Stimulated activated CD4-positive, alpha-beta T cell treated with anti-CD3 and anti-CD28 coated beads, Interleukin-1b, Interleukin-23, amount 100 ng/mL, for 4 hours (primary cell): ENCODE measurements at places on chromosomes 12 and 14.

GRCh38 chr12:128313931-128314330 lies 47.0 kb downstream of the TMEM132C start:
- DNase-seq, result no peak

- no peak for DNase-seq
These were observed 37.1 kb upstream of the LTBP2 start for GRCh38 chr14:74649167-74649566.

DNA sequence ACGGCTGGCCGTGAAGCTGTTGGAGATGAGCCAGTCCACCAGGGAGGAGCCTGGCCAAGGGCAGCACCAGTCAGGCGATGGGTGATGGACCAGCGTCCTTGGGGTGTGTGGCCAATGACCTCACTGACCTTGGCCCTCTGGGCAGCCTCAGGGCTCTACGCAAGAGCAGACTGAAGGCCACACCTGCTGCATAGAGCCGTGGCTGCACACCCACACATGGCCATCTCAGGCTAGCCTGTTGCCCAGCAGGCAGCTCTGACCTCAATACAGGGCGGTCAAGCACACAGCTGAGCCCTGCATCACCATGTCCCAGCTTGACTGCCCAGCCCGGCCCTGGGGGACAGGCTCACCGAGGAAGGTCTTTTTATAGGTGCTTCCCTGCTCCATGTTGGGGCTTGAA lies 19.2 kb downstream of the PLEK2 start:
- DNase-seq, result no peak

DNA sequence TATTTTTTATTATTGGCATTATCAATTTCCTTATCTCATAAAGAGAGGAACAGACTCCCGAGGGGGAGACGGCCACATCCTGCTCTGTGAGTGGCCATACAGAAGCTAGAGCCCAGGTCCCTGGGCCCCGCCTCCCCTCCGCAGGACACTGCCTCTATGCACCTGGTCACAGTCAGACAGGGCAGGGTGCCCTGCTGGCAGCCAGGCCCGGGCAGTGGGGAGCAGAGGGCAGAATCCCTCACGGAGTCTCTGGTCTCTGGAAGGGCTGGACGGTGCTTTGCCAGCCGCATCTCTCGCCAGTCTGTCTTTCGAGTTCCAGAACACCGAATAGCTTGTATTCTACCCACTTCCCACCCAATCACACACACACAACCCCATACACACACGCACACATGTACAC lies 16.4 kb upstream of the CACNA2D4 start:
- no peak for DNase-seq

- no peak for DNase-seq
These were observed 87.8 kb downstream of the RIC8B start for GRCh38 chr12:106861984-106862916.

- no peak for DNase-seq
These were observed 101.2 kb upstream of the SLC16A7 start for GRCh38 chr12:59494617-59495016.

GRCh38 chr14:68020999-68021663 lies 201.6 kb downstream of the RAD51B start:
- DNase-seq, result no peak

DNA sequence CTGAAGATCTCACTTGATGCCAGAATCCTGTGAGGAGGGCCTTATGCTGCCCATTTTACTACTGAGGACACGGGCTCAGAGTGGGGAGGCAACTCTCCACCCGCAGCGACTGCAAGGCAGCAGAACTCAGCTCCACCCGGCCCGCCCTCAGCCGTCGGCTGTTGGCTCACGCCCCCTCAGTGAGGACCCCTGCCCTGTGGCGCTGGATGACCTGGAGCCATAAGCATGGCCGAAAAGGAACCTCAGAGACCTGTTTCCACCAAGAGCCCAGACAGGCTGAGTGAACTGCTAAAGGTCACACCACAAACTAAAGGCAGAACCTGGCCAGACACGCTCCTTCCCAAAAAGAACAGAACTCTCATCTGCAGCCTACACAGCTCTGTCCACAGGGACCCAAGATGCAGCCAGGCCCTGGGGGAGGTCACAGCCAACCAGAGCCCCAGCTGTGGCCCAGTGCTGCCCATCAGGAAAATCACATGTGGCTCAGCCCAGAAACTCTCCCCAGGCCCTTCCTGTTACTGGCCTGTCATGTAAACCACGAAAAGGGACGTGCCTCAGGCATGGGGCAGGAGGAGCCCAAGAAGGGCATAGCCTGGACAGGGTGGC lies 32.8 kb downstream of the CCNK start:
- DNase-seq, result no peak

DNA sequence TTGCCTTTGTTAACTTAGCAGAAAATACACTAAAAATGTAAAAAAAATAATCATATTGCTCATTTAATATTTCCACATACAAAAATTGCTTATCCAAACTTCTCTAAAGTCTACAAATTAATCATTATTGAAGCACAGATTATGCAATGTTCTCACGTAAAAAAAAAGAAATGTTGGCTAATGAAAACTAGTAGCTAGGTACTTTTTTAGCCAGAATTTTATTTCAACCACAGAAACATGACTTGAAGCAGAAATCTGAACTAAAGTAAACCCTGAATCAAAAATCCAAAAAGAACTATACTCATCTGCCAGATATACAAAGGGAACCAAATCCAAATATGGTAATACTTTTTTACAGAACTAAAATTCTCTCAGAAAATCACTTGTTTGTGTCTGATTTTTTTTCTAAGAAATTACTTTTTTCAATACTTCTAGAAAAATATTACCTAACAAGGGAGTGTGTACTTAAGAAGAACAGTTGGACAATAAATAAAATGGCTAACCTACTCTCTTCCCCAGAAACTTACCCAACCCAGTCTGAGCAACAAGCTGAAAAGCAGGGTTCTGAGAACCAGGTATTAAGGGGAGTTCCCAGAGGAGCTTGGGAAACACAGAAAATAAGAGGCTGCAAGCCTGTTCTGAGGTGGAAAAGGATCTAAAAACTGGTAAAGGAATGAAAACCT lies 78.4 kb upstream of the RAP1B start:
- DNase-seq, result no peak

DNA sequence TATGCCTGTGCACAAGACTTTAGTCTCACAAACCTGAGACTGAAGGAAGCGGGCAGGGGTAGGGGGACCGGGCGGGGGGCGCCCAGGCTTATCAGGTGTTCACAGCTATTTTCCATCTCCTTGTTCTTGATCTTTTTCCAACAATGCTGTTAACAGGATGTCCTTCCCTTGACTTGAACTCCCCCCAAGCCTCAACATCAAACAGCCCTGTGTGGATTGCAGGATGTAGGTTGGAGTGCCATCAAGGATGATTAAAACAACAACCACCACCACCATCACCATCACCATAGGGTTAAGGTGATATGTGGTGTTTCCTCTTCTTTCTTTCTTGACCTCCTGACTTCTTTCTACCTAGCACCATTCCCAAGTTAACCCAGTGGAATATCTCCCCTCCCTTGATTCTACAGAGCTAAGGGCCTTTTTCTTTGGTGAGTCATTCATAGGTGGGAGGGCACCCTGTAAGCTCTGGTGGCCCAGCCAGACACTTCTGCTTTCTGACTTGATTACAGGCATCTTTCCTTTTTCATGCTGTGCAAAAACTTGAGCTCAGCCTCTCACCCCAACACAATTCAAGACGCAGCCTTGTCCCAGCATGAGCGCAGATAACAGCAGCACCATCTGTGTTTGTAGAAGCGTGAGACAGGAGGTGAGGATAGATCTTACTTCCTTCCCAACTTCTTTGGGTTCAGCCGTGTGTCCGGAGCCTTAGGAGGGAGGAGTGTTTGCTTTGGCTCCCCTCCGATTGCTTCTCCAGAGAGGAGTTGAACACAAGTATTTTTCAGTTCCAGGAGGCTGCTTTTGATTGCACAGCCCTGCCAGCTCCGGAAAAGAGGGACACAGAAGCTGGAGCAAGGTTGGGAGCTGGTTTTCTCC lies 26.8 kb downstream of the FLVCR2 start:
- DNase-seq, result no peak

DNA sequence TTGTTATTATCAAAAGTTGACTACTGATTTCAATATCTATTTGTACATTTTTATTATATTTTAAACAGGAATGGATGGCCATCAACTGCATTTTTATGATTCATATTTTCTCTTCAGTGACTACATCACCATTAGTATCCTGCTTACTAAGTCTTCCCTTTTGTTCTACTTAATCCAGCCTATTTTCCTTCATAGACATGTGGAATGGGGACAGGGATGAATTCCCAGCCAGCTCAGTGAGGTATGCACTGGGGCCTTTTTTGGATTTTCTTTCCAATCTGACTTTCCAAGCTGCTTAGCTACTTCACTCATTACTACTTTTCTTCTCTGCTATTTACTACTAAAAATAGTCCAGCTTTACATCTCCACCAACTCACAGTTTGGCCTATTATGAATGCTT lies 38.4 kb downstream of the AKAP6 start:
- DNase-seq, result no peak

DNA sequence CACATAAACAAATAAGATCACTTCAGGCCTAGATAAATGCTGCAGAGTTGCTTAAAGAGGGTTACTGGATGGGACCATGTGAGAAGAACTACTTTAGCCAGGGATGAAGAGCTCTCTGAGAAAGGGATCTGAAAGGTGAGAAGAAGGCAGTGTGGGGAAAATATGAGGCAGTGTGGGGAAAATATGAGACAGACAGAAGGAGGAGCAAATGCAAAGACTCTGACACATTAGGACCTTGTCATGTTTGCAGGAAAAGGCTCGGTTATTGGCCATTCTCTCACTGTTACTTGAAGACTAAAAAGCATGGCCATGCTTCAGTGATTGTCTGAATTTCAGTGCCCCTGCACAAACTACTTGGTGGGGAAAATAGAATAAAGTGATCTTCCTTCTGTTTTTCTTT lies 22.7 kb upstream of the TRIM9 start:
- no peak for DNase-seq

DNA sequence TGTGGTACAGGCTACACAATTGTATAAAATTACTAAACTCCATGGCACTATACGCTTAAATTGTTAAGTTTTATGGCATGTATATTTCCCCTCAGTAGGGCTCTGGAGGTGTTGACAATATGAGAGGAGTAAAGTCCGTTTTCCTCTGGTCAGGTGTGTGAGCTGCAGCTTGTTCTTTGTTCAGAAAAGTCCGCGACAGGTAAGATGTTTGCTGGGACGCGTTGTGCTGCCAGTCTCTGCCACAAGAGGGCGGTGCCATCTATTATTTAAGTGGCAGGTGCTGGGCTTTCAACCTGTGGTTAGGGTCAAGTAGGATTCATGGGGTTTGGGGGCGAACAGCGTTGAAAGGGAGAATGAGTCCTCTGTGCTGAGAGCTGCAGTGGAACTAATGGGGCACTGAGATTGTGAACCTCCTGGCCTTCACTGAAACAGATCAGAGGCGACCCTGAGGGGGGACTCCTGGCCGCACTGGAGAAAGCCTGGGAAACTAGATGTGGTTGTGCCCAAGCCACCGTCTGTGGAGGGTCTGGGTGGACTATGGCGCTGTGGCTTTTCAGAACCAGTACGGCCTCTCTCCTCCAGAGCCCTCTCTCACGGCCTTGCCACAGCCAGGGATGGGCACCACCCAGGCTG lies 179.0 kb downstream of the SLC15A4 start:
- no peak for DNase-seq

GRCh38 chr12:92000597-92000996 lies 145.0 kb downstream of the BTG1 start:
- no peak for DNase-seq

- no peak for DNase-seq
These were observed 19.9 kb upstream of the KRT83 start for GRCh38 chr12:52341066-52341580.

DNA sequence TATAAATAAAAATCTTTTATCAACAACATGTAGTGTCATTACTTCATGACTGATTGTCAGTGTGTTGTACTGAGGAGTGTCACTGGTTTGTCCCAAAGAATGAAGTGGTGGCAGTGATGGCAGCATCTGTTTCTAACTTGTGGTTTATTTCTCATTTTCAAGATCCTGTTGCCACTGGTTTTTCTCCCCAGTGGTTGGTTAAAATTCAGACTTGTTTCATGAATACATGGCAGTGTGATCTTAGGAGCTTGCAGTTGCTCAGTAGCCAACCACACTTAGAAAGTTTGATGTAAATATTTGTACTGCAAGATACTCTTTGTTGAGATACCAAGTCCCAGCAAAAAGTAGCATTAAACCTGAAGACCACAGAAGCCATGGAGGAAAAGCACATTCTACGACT lies 69.8 kb downstream of the PLEKHA5 start:
- DNase-seq, result no peak

DNA sequence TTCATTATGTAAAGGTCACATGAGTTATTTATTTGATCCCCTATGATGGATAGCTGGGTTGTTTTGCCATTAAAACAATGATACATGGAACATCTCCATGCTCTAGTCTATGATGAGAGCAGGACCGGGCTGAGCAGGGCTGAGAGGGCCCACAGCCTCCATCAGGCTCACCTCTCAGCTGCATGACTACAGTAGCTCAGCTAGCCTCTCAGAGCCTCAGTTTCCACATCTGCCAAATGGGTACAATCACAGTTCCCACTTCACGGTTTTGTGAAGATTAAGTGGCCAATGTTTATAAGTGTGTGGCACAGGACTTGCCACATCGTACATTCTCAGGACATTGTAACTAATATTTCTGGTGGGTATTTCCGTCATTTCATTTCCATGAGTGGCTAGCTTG lies 19.9 kb upstream of the MYL2 start:
- DNase-seq, result no peak

- DNase-seq, result no peak
These were observed 226.5 kb downstream of the C12orf50 start for GRCh38 chr12:87802721-87803011.

GRCh38 chr14:68279777-68280233 lies 460.2 kb downstream of the RAD51B start:
- DNase-seq, result no peak

DNA sequence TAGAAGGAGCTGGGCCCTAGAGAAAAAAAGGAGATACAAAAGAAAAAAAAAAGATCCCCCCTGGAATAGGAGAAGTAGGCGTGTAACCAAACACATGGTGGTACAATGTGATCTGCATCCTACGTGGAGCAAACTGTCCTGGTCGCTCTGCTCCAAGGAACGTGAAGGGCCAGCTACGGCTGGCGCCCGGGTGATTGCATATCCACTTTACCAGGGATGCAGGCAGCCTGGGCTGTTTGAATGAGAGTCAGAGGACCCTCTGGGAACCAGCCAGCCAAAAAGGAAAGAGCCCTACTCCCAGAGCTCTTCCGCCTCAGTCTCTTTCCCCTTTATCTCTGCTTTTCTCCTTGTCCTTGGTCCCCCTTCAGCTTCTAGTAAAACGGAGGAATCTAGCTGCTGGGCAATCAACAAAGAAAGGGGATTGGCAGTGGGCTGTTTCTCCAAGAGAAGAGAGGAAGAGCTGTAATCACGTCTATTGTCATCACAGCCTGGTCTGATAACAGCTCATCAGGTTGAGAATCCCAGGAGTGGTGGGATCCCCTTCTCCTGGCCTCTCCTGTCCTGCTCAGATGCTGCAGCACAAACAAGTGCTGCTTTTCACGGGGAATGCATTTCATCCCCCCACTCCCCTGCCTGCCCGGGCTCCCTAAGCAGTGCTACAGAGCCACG lies 156.0 kb downstream of the ADCK1 start:
- DNase-seq, result no peak

- DNase-seq, result no peak
These were observed 20.5 kb downstream of the SARNP start for GRCh38 chr12:55797068-55797467.
